ENCODE measurements at places on chromosomes 2 and 18.

GRCh38 chr18:57951117-57951796 lies 92.8 kb upstream of the NEDD4L start:
- DNase-seq = no peak

GRCh38 chr18:29596959-29597358 lies 1420.0 kb upstream of the CDH2 start:
- DNase-seq = no peak

DNA sequence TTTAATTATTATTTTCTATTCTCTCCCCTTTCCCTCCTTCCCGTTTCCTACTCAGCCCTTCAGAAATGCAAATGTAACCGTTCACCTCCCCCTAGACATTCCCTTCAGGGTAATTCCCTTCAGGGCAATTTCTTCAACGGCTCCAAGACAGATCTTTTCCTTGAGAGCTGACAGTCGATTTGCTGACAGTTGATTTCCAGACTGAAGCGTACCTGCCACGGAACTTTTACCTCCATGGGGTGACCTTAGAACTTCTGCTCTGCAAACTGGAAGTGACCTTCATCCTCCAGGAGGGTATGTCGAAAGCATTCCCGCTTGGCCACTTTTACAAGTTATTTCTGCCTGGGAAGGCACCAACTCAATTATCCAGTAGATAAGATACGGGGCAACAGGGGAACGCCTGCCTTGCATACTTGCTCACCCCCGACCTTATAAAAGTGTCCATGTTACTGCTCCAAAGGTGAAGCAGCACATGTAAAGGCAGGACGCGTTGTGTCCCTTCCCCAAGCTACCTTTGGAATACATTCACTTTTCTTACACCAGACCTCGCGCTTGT lies 18.5 kb downstream of the B3GNT7 start:
- no peak for DNase-seq

DNA sequence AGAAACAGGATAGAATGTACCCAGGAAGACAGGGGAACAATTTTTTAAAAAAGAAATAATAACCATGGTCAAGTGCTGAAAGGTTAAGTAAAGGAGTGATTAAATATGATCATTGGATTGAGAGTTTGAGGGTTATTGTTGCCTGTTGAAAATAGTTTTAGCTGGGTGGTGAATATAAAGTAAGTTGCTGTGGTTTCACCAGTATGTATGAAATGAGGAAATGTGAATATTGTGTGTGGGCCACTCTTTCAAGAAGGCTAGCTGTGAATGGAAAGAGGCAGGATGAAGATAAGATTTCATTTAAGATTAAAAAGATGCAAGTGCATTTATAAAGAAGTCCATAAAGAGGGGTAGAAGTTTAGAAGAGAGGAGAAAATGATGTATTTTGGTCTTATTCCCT lies 53.8 kb downstream of the GULP1 start:
- DNase-seq = no peak

DNA sequence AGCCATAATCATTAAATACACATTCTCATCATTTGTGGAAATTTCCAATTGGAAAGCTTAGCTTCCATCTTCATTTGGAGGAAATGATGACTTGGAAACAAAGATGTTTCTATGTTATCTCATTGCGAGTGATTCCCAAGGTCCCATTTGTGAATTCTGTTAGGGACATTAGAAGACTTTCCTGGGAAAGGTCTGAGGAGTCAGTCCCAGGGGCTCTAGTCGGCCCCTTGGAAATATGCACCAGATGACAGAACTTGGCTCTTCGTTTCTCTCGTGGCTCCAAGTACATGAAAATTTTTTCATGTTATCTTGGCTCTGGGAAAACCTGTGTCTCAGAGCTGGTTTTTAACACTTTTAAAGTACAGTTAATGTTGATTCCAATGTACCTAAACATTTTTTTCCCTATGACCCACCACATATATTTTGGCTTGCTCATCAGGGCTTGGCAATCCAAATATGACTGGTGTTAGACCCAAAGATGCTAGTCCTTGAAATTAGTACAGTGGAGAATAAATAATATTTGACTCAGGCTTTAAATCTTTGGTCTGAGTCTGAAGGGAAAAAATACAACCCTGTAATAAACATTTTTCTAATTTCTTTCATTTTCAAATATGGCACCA lies 15.4 kb upstream of the CAVIN2 start:
- DNase-seq = no peak

- DNase-seq = no peak
These were observed 2.4 kb downstream of the WDR43 start for GRCh38 chr2:28896906-28897305.

GRCh38 chr2:45275806-45276205 lies 266.6 kb upstream of the SIX2 start:
- DNase-seq = no peak

GRCh38 chr18:37495354-37495753 lies 70.2 kb downstream of the CELF4 start:
- DNase-seq = no peak

DNA sequence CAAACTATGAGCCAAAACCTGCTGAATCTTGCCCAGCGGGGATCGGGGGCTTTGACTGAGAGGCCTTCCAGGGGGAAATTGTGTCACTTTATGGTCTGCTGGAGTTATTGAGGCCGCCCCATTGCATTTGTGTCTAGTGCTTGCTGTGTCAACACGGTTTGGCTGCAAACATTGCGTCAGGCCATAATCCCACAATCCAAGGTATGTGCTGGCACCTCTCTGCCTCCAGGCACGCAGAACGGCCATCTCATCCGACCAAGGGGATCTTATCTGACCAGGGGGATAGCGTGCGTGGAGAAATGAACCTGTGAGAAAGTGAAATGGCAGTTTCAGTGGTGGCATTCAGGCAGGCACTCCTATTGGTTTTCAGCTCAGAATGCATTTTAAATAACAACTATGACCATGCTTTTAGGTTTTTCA lies 18.1 kb upstream of the LYPD6B start:
- DNase-seq = no peak

All from right lung (tissue), 10 donors.